Progenitor cell of endocrine pancreas (in vitro differentiated cells): ENCODE measurements at places on chromosomes 11 and 22. TPM values are rescaled to one million over a fixed set of nuclear protein-coding genes. Genes with fewer than 3 reads are reported as not detected.

DNA sequence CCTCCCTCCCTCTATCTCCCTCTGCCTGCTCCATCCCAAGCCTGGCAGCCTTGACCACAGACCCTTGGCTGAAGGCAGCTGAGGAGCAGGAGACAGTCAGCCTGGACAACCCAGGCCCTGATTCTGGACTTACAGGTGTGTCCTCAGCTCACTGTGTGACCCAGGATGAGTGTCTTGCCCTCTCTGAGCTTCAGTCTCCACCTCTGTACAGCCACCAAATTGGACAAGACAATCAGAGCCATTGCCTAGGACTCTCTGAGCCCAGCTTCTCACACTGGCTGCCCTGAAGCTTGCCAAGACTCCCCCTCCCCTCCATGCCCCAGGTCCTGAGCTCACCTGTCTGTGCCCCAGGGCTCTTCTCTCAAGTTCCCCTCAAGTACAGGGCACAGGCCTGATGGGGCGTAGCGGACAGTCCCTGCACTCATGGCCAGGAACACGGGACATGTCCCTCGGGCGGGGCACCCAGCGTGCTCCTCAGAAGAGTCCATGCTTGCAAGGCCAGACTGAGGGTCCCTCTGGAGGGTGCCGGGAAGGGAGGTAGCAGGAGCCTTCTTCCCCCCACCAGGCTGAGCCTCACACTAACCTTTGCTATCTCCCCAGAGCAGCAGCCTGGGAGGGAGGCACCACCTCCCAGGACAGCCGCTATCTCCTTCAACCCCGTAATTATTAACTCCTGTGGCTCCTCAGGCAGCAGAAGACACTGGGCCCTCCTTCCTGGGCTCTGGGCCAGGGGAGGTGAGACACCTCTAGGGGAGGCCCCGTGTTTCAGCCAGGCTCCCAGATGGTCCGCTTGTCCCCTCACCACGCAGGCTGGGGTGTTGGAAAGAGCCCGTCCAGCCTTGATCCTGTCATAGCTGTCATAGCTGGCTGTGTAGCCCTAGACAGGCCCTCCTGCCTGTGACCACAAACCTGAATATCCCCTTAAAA, 2.6 kb upstream of the RAB3IL1 start:
- peak; percentile 8 for DNase-seq

DNA sequence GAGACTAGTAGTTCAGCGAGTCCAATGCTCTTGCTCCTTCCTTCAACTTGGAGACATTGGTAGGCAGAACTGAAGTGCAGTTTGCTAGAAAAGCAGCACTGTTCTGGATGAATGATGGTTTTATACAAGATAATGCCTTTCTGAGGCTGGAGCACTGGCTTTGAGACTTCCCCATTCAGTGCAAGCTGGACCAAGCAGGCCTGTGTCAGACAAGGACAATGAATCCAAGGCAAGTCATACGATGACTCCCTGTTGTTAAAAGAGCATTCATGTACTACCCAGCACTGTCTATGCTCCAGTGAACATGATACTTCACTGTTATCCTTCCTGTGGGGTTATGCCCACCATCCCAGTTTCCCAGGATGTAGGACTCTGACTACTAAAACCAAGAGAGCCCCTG, 242.3 kb upstream of the RAG2 start:
- DNase-seq: no peak

GRCh38 chr11:124938206-124938765, 2.4 kb upstream of the HEPACAM start:
- no peak for DNase-seq

DNA sequence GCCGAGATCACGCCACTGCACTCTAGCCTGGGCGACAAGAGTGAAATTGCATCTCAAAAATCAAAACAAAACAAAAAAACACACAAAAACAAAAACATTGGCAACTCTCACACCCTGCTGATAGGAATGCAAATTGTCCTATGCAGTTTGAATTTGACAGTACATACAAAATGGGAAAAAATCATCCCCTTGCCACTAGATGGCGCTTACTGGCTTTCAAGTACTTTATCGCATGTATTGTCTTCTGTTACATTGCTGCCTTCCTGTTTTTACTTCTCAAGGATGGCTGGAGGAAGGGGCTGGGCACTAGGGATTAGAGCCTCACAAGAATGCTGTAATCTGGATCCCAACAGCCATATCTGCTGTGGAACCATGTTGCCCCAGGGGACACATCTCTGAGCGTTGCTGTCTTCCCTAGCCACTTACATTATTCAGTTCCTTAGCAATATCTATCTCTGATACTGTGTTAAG, 59.4 kb upstream of the A4GALT start:
- peak; percentile 30 for DNase-seq

- no peak for DNase-seq
Observed at GRCh38 chr22:35634015-35634414, 14.2 kb upstream of the APOL6 start.

DNA sequence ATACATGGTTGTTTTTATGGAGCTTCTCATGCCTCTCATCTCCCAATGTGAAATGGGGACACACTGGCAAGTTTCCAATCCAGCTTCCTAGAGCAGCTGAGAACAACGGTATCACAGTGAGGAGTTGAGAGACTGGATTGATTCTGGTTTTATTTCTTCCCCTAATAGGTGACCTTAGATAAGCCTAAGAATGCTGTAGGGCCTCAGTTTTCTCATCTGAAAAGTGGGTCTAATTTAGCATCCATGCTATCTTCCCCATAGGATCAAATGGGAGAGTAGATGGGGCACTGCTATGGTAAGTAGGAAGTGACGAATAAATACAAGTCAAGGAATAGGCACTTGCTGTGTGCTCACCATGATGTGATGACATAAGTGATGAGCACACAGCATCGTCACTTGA, 61.1 kb upstream of the PHOX2A start:
- DNase-seq: no peak

- no peak for DNase-seq
Observed at GRCh38 chr11:67436459-67437081, 912 bp downstream of the PTPRCAP start.

DNA sequence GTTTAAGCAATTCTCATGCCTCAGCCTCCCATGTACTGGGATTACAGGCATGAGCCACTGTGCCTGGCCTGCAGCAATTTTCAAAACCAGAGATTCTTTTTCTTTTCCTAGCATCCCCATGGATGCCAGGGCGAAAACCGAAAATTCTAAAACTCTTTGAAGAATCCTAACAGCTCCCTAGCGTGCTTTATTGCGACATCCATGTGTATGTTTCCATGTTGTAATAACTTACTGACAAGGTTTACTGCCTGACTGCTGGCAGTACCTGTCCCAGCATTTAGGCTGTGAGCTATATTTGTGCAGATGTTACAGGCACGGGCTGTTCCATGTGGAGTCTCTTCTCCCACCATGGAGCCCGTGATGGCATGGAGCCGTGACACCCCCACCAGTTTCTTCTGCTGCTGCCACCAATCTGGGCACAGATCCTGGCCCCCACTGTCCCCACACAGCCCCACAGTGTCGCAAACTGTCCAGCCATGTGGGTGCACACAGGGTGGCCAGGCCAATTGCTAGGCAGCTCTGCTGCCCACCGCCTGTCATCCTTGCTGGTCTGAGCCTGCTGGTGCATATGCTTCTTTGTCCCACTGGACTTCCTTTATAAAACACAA, 7.1 kb upstream of the TAB1 start:
- no peak for DNase-seq

- DNase-seq: no peak
Observed at GRCh38 chr22:38017272-38017920, 33.0 kb upstream of the SOX10 start.

DNA sequence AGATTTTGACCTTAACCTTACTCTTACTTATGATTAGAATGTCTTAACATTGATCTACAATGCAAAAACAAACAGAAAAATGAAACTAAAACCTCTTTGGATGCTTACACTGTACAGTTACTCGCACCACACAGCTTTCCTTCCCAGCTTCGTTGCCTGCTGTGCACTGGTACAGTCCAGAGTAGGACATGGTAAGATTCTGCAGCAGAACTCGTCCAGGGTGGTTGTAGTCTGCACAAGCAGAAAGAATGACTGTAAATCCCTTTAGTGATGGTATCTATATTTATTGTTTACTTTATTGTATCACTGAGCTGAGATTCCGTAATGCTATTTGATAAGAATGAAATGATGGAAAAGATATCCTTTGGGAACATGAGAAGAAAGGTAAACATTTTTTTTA, 21.0 kb upstream of the HSPA8 start:
- DNase-seq: no peak

DNA sequence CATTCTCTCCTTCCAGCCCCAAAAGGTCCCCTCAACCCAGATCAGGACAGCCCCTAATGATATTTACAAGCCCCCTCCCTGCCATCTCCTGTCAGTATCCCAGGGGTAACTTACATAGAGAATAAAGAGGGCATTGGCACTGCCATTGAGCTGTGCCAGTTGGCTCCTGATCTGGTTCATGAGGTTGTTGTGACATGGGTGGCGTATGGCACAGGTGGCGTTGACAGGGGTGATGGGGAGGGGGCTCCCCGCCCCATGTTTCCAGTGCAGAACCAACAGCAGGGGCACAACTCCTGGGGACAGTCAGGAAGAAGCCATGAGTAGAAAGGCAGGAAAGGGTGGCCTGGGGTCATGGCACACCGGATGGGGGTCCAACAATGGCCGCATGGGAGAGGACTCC, 1.9 kb downstream of the LIF start:
- DNase-seq: no peak

GRCh38 chr11:74570266-74571061, 21.9 kb upstream of the POLD3 start:
- no peak for DNase-seq

GRCh38 chr22:50306753-50307749, at the start of gene PLXNB2:
Gene PLXNB2 (minus strand): TSS chr22:50307646. CDS start chr22:50290584, 17,062 bp downstream.
- DNase-seq: peak; percentile 70

GRCh38 chr11:113189909-113190667, 124.3 kb upstream of the TTC12 start:
- DNase-seq: no peak

The SLC1A2 gene
- total RNA-seq: 0.07 and 0.44 TPM in 2 replicates

- no peak for DNase-seq
Observed at GRCh38 chr11:33211580-33211979, 45.6 kb upstream of the HIPK3 start.

The CDKN1C gene
- 247 and 268 TPM in 2 replicates for total RNA-seq

- DNase-seq: no peak
Observed at GRCh38 chr11:132862933-132863332, 669.4 kb downstream of the OPCML start.

The MRGPRE gene
- total RNA-seq: not detected in 2 replicates

- DNase-seq: no peak
Observed at GRCh38 chr11:80815752-80816453, 1375.1 kb upstream of the TENM4 start.

DNA sequence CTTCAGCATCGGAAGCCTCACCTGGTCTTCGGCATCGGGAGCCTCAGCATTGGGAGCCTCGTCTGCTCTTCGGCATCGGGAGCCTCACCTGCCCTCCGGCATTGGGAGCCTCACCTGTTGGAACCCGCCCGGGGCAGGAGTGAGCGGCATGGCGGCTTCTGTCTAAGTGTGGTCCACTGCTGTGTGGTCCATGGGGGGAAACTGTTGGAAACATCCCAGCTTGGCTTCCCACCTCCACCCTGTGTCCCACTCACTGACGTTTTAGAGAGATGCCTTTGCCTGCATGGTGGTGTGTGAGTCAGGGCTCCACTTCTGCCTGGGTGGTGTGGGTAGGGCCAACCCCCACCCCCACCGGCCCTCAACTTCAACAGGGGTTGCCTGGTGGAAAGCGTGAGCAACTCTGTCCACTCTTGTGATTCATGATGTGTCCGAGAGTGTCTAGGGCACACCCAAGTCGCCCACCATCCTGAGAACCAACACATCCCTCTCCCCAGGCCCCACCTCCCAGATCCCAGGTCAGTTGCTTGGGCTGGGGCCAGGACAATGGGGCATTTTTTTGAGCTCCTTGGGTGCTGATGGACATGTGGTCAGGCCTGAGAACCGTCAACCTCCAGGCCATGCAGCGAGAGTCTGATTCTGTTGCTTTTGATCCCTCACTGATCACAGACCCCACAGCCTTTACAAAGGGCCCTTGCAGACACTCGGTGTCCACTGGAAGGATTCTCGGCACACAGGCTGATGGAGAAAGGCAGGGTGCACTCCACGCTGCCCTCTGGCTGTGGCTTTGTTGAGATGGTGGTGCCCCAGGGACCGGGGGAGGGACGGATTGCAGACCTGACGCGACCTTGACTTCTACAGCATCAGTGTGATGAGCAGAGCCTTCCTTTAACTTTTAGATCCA, 406.7 kb downstream of the TBC1D22A start:
- no peak for DNase-seq

The C22orf31 gene
- total RNA-seq: not detected in 2 replicates

DNA sequence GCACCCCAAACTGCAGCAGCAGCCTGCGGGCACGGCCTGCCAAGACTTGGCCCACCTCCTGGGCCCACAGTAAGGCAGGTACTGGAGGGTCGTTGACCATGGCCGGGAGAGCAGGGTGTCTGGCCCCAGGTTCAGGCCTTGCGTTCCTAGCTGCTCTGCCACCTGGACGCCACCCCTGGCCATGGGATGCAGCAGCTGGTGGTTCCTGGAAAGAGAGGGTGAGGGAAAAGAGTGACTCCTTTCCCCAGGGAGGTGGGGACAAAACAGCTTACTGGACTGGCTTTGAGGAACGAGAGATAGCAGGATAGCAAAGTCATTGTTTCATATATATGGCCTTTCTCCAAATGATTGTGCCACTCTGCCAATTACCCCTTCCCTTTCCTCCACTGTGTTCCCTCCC, 1.8 kb downstream of the BSCL2 start:
- no peak for DNase-seq

- no peak for DNase-seq
Observed at GRCh38 chr22:47552024-47552423, 789.6 kb downstream of the TBC1D22A start.

DNA sequence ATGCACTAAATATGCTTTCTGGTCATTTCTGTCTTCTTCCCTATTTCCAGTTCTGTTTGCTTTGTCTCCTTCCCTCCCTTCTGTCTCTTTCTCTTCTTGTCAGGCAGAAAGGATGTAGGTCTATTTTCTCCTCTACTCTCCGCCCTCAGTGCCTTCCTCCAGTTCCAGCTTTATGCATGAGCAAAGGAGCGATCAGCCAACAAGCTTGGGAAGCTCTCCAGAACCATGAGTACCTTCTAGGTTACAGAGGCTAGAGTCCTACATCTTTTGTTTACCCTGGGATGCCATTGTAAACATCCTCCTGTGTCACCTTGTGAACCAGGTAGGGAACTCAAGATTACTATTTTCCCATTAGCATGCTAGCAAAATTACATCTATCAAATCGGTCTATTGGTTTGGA, 7.9 kb upstream of the SPON1 start:
- no peak for DNase-seq

DNA sequence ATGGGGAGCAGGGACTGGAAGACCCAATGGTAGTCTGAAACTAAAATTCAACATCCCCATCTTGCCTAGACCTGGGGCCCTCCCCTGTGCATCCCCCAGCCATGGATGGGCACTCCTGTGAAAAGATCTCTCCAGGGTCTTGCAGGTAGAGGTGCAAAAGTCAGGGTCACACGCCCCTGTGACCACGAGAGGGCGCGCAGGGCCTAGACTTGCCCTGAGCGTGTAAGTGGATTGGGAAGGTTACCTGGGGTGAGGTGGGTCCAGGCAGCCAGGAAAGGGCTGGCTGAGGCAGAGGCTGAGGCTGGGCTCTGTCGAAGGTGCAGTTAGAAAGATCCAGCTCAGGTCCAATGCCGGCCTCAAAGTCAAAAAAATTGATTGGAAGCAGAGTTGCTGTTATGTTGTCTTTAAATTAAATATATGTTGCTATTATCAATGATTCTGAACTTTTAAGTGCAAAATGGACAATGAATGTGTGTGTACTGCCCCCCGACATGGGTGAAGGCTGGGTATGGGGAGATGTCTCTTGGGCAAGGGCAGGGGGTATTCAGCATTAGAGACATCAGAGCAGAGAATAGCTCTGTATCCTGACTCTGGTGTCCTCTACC, 4.8 kb upstream of the POU2F3 start:
- DNase-seq: peak; percentile 77

GRCh38 chr11:17805873-17806272, 71.3 kb downstream of the KCNC1 start:
- no peak for DNase-seq

The TRIM6 gene
- total RNA-seq: 5.4 and 5.8 TPM in 2 replicates

The TRIM48 gene
- total RNA-seq: not detected in 2 replicates
